ENCODE measurements at places on chromosomes 3 and 15. TPM values are rescaled to one million over a fixed set of nuclear protein-coding genes. Genes with fewer than 3 reads are reported as not detected.

DNA sequence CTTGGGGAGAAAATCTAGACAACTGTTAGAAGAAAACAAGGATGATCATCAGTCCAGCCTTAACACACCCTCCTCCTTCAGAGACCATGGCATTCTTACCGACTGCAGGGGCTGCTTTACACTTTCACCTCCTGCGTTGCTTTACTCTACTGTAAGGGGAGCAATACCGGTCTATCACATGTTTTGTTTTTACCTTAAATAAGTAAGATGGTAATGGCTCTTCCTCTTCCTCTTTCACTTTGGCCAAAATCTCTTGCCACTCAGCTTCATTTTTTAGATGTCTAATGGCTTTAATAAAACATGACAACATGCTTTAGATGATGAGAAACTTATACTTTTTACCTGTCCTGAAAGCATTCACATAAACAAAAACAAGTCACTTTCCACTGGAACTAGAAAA, 33.4 kb upstream of the STIMATE start:
- DNase-seq, result no peak

DNA sequence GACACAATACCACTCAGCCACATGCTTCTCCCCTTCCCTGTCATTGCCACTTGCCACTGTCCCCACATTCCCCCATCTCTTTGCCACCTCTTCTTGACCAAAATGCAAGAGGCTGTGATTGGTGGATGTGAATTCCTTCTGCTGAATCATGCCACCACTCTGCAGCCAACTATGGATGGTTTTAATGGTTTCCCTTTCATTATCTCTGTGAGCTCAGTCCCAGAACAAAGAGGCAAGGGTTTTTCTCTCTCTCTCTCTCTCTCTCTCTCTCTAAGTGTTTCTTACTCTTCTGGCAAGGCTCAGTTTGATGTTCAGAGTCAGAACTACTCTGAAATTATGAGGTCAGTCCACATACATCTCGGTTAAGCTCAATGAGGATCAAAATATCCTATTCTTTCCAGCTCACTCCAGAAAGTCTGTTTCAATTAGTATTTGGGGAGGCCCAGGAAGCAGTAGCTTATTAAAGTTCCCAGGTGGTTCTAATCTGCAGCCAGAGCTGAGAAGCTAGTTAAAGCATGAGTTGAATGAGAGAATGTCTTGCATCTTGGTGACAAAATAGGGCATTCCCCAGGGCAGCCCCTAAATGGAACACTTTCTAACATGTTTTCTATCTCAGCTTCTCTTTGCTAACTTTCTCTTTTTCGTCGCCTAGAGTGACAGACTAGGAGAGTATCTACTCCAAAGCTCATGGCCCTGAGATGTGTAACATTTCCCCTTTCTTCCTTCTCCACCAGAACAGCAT, 8.5 kb upstream of the ILDR1 start:
- no peak for DNase-seq

GRCh38 chr3:5272387-5272786, 84.9 kb downstream of the EDEM1 start:
- DNase-seq, result no peak

DNA sequence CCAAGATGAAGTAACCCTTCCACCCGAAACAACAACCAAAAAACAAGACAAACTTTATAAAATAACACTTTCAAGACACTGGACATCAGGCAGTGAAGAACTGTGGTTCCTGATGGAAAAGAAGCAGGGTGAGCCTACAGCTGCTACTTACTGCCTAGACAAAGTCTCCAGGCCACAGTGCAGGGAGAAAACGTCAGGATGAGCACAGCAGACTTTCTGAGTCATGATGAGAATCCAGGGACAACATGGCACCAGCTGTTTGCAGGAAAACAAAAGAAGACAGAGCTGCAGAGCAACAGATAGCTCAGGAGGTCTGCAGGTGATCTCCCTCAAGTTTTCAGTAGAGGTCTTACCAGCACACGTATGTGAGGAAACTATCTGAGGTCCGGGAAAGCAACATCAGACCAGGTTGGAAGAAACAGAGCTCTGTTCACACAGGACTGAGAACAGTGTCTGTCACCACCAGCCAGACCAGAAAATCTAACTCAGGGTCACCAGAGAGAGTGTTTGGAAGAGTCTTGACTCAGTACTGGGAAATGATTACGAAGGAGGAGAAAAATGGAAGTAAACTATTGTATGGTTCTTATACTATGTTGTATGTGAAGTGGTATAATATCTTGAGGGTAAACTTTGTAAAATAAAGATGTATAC, 108.9 kb downstream of the ANO10 start:
- no peak for DNase-seq

- no peak for DNase-seq
Observed at GRCh38 chr3:182183716-182184430, 472.1 kb downstream of the SOX2 start.

- DNase-seq, result no peak
Observed at GRCh38 chr3:161217496-161217895, 3.6 kb upstream of the NMD3 start.

GRCh38 chr15:88454236-88454635, 13.0 kb downstream of the MRPL46 start:
- DNase-seq, result no peak

- no peak for DNase-seq
Observed at GRCh38 chr15:46681901-46682300, 1035.4 kb upstream of the SEMA6D start.

DNA sequence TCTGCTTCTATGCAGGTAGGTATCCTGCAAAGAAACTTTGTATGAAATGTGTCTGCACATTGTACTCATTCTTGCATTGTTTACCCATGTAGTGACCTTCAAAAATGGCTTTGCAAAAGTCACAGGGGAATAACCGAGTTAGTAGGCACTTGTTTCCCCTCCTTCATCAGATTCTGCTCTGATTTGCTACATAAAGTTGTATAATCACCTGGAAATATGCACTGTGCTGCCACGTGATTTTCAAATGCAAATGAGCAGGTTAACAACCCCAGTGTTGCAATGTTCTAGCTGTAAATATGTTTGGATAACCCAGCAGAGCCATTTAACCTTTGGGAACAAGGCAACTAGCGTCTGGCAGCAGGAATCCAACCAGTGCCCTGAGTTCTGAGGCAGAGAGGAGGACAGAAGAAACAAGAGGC, at the start of gene KNG1:
Gene KNG1, plus strand, starts transcription at position 321 of the 419 bp plus-strand sequence. CDS start 184 bp downstream, outside the sequence.
- DNase-seq, result no peak

- DNase-seq, result peak; percentile 70
Observed at GRCh38 chr15:40928821-40929659, at the start of gene DLL4. Gene DLL4, plus strand, starts transcription at chr15:40929340. Its CDS starts 329 bp downstream, at chr15:40929669.

DNA sequence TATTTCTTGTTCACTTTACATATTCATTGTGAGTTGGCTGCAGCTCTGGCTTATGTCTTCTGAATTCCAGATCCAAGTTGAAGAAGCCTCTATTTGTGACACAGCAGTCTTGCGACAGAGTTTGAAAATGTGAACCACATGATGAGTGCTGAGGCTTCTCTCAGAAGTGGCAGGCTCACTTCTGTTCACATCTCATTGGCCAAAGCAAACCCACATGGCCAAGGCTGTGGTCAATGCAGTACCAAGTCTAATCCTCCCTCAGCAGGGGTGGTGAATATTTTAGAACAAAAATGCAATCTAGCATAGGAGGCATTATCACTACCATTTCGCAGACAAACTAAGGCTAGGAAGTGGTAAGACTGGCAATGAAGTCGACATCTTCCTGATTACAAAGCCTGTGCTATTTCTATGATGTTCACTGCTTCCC, 45.2 kb downstream of the CDCP1 start:
- DNase-seq, result no peak

DNA sequence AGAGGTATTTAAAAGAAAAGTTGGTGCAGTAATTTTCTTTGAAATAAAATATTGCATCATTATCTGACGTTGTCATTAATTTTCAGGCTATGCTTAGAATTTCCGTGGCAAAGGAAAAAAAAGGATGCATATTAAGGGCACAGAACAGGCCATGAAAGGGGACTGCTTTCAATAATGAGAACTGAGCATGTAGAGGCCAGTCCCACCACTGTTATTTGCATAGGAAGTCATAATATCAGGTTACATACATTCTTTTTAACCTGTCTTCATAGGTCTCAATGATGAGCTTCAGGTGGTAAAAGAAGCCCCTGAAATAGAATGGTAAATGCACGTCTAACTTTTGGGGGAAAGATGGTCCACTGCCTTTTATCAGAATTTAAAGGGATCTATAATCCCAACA, 272.1 kb upstream of the ALCAM start:
- DNase-seq, result no peak

DNA sequence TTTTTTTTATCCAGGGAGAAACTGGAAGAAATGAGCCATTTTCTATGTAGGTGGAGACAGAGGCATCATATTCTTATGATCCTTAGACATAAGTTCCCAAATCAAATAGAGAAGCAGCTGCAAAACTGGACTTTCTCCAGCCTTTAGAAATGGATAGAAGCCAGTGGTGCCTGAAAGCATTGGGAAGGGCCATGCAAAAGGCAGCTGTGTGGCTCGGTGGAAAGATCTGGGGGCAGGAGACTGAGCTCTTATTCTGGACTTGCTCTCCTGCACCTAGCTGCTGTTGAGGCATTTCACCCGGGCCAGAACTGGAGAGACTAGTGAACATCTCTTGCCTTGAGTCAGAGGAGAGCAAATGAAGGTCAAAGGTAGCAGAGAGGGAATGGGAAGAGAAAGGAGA, 73.1 kb downstream of the TFG start:
- no peak for DNase-seq

- no peak for DNase-seq
Observed at GRCh38 chr3:101158374-101158773, 162.0 kb downstream of the IMPG2 start.

DNA sequence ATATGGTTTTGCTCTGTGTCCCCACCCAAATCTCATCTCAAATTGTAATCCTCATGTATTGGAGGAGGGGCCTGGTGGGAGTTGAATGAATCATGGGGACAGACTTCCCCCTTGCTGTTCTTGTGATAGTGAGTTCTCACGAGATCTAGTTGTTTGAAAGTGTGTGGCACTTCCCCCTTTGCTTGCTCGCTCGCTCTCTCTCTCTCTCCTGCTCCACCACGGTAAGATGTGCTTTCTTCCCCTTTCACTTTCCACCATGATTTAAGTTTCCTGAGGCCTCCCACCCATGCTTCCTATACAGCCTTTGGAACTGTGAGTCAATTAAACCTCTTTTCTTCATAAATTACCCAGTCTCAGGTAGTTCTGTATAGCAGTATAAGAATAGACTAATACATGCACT, 60.7 kb downstream of the GSK3B start:
- no peak for DNase-seq

GRCh38 chr3:26522919-26523318, 99.7 kb upstream of the LRRC3B start:
- no peak for DNase-seq

GRCh38 chr15:41575282-41575681, 16.3 kb downstream of the TYRO3 start:
- peak; percentile 21 for DNase-seq

GRCh38 chr3:8338424-8338823, 163.2 kb upstream of the LMCD1 start:
- no peak for DNase-seq

DNA sequence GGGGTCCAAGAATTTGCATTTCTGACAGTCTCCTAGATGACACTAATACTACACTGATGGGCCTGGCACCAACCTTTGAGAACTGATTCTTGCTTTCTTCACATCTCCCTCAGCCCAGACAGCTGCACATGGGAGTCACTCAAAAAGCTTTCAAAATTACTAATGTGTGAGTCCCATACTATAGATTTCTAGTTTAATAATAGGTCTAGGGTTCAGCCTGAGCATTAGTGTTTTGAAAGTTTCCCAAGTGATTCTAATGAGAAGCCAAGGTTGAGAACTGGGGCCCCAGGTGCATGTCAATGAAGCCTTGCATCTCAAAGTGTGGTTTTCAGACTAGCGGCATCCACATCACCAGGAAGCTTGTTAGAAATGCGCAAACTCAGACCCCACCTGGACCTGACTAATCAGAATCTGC, 159.9 kb upstream of the CMC1 start:
- no peak for DNase-seq

- DNase-seq, result no peak
Observed at GRCh38 chr15:67820122-67820991, 5.0 kb upstream of the SKOR1 start.

GRCh38 chr3:170228093-170228766, 6.0 kb downstream of the PRKCI start:
- no peak for DNase-seq

DNA sequence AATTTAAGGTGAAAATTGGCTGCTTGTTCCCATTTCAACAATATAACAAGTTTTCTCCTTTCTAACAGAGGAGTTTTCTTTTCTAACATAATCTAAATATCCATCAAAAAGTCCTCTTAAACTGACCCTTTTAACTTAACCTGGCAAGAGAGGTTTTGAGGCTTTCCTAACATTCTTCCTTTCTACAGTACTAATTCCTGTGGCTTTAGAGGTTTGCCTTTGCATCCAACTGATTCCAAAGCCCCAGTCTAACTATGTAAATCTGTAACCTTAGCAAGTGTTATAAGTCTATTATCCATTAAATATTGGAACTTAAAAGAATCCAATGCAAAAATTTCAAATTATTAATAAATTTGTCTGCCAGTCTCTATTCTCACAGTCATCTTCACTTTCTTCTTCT, 134.1 kb downstream of the ISL2 start:
- no peak for DNase-seq

DNA sequence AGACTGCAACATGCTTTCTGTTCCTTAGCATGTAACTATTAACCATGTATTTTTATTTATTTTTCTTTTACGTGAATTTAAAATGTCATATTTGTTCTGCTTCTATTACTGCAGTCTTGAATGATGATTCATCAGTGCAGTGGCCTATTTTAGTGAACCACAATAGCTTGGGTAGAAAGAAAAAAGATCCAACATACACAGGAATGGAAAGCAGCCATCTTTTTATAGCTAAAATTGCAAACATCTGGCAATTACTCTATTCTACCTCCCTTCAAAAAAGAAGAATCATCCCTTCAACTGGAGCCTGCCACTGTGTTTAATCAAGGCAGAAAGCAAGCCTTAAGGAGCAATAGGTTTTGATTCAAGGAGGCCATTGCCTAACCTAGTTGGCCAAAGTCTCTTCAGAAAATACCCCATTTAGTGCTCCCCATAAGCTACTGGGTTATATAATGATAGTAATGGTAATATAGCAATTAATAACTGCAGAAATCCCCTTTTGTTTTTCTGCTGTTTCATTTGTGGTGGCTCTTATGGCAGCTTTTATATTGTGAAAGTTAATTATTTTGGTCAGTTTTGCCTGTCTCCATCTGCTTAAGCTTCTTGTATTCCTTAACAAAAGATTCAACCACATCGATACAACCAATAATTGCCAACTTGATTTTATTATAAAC, 267.3 kb downstream of the LPP start:
- no peak for DNase-seq

- no peak for DNase-seq
Observed at GRCh38 chr15:79067072-79067833, 23.3 kb downstream of the RASGRF1 start.

ATP10A gene
- 1.6 TPM for total RNA-seq

TRAT1 gene
- total RNA-seq, result not detected

SCN5A gene
- 2.3 TPM for total RNA-seq

HTR3C gene
- not detected for total RNA-seq

SERINC4 gene
- total RNA-seq, result not detected

MRAS gene
- total RNA-seq, result 50.1 TPM

ALG1L2 gene
- total RNA-seq, result 0.91 TPM

MKRN2OS gene
- not detected for total RNA-seq

MGLL gene
- 11.6 TPM for total RNA-seq
